HepG2 (cell line): ENCODE measurements at places on chromosomes 6 and 20. TPM values are rescaled to one million over a fixed set of nuclear protein-coding genes. Genes with fewer than 3 reads are reported as not detected.

The PDE10A gene
- total RNA-seq: not detected in 2 replicates

The STX11 gene
- not detected in 2 replicates for total RNA-seq

The COX4I2 gene
- not detected in 2 replicates for total RNA-seq

The KCNS1 gene
- total RNA-seq: not detected in 2 replicates

The TSPO2 gene
- not detected in 2 replicates for total RNA-seq

The SALL4 gene
- 0.17 and 0.33 TPM in 2 replicates for total RNA-seq

The GSTA3 gene
- total RNA-seq: not detected in 2 replicates

GRCh38 chr6:14434916-14435690 is 317.5 kb downstream of the CD83 start:
- no peak for DNase-seq

DNA sequence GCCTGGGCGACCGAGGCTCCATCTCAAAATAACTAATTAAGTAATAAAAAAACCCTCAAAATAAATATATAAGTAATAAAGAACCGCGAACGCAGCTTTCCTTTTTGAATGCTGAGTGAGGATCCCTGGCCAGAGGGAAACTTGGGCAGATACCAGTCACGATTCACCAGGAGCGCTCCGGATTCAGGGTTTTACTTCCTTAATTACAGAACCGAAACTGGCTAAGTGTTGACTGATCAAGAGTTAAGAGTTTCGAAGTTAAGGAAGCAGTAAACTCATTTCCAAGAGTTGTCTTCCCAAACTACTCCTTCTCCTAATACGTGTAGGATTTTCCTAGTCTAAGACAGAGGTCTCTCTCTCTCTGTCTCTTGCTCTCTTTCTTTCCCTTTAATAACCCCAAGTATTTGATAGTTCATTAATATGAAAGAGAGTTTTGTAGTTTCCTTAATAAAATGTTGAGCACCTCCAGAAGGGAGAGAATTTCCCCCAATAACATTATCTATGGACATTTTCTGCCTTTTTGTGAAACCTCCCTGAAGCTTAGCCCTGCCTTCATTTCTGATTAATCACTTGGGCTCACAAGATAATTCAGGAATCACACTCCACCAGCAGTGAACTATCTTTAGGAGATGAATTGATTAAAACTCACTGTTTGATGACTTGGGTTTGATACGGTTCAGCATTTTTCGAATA is 61.4 kb upstream of the ZNF217 start:
- no peak for DNase-seq

DNA sequence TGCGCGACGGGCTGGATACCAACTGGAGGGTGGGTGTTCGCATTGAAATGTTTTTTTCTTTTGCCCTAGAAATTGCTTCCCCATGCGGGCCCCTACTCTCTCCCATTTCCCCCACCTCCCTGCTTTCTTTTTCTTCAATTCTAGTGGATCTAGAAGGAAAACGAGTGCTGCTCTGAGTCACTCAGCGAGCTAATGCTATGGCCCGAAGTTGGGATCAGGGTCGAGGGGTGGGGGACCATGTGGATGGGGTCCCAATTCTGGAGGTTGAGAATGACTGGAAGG is 71.5 kb downstream of the SOX4 start:
- DNase-seq: no peak

DNA sequence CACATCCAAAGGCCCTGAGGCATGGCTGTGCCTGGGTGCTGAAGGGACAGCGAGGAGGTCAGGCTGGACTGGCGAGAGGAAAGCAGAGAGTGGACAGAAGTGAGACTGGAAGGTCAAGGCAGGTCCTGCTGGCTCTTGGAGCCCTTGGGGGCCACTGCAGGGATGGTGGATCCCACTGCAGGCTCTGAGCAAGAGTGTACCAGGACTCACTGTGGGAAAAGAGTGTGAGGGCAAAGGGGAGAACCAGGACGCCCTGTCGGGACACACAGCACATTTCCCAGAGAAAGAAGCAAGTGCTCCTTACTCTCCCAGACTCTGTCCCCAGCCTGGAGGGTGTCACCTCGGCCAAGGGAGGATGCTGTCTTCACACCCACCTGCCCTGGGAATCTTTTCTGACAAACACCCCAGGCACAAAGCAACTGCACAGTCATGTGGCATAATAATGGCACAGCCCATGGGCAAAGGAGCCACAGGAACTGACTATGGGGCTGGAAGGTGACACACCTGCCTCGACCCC is 172.3 kb upstream of the CST7 start:
- DNase-seq: no peak

DNA sequence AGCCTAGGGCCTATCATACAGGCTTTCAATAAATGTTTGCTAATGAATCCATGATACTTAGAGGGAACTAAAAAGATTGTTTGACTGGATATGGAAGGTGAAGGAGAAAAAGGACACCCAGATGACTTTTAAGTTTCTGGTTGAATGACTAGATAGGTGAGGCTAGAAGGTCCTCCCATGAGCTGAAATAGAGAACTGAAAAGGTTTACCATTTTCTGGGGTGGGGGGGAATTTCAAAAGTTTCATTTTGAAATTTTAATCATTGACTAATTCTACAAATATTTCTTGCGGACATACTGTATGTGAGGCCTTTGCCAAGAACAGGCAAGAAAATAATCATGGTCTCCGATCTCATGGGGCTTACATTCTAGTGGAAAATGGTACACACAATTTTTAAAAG is 17.9 kb upstream of the ZBTB2 start:
- DNase-seq: no peak

DNA sequence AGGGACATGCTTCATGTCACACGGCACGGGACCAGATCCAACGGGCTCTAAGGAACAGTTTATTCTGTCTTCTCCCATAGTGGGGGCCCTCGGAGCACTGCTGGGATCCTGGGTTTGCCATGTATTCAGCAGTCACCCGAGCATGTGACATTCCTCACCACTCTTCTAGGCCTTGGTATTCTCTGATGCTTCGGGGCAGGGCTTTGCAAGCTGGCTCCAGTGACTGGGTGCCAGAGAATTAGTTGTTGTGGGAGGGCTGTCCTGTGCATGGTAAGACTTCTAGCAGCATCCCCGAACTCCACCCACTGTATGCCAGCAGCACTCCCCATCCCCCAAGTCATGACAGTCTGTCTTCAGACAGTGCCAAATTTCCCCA is 5.4 kb downstream of the CCN5 start:
- DNase-seq: no peak

GRCh38 chr6:45422503-45423110 is 44.9 kb upstream of the SUPT3H start:
- no peak for DNase-seq

GRCh38 chr6:131357501-131357900 is 215.5 kb upstream of the ARG1 start:
- DNase-seq: no peak

DNA sequence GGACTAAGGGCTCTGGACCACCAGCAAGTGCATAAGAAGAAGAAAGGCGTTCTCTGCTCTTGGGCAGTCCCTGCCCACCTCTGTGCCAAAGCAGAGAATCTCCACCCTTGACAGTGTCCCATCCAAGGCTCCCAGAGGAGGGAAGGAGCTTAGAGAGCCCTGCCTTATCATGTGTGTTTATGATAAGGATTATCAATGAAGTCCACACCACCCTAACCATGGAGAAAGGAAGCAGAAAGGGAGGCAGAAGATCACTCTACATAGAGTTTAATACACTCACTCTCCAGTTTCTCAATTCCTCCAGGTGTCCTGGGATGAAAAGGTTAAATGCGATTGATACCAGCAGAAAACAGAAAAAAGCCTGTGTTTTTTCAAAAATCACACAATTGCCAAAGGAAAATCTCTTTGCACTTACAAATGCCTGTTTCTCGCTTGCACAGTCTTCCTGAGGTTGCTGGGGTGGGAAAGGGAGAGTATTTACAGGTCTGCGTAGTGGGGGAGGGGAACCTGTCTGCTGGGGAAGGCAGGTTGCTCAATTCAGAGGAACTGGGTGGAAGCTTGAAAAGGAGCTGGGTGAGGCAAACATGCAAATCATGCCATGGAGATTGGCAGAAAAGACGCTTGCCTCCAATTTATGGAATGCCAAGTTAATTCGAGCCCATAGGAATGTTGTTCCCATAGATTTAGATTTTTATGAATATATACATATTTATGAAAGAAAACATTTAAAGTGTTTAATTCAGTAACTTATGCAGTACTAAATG is 104.0 kb downstream of the EYA2 start:
- no peak for DNase-seq

DNA sequence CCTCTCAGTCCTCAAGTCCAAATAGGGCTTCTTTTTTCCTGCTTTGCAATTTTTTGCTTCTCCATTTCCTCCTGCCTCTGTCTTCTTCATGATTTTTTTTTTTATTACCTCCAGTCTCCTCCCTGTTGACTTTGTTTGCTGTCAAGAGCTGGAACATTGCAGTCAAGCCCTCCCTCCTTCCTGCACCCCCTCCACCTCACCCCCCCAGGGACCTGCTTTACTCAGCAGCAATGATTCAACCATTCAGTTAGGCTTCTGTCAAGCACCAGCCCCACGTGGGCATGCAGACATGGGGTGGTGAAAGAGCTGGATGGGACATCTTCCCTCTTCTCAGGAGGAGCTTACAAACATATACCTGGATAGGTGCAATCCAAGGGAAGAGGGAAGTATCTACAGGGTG is 142.4 kb downstream of the LRFN2 start:
- DNase-seq: no peak

- no peak for DNase-seq
Observed at GRCh38 chr20:57804470-57805250, 94.8 kb upstream of the PMEPA1 start.

GRCh38 chr6:134757911-134758361 is 192.0 kb downstream of the ALDH8A1 start:
- no peak for DNase-seq

GRCh38 chr6:96610019-96610418 is 47.1 kb downstream of the FHL5 start:
- no peak for DNase-seq
